Dorsolateral prefrontal cortex (tissue), 122 donors: ENCODE measurements at places on chromosomes 7 and 10.
A peak's percentile ranks its signal among the peaks of the same experiment; 100 is the strongest.

DNA sequence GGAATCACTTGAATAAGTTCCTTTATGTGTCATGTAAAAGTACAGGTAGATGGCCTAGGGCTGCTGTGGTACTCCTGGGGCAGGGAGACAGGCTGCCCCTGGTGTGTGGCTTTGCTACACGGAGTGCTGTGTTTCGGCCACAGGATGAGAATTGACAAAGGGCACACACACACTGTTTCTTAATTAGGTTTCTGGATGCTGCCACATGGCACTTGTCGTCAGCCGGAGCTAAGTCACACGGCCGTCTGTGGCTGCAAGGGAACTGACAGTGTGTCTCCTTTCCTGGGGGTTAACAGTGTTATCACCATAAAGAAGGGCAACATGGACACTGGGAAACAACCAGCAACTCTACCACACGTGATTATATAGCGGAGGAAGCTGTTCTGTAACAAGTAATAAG, 55.7 kb upstream of the CREB5 start:
- DNase-seq, result no peak

GRCh38 chr7:127620406-127621233, 2.7 kb upstream of the PAX4 start:
- no peak for DNase-seq

DNA sequence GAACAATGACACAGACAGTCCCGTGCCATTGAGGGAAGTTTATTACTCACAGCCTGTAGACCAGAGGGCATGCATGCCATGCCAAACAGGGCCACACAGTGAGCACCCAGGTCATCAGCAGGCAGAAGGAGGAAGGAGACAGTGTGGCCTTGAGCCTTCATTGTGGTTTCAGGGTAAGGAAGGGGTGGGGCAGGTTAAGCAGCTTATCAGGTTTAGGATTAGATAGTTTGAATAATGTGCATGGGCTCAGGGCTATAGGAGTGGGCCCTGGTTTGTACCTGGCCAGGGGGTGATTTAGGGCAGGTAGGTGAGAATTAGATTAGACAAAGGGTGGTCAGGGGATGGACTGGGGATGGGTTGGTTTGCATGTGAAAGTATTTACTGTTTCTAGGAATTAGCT, 67.9 kb downstream of the ADCY1 start:
- no peak for DNase-seq

DNA sequence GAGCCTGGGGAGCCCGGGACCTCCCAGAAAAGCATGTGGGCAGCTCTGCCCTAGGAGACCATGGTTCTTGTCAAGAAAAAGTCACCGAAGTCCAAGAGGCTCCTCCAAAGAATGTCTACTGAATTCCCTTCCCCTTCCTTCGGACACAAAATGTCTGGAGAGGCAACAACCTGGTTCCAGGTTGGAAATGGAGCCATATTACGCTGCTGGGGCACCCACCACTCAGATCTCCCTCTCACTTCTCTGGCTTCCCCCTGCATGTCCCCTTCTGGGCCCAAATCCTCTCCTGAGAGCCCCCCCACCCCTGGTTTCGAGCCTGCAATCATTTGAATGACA, 52.6 kb downstream of the RGS10 start:
- no peak for DNase-seq

- no peak for DNase-seq
Observed at GRCh38 chr7:38330861-38331621, 57.6 kb upstream of the TARP start.

DNA sequence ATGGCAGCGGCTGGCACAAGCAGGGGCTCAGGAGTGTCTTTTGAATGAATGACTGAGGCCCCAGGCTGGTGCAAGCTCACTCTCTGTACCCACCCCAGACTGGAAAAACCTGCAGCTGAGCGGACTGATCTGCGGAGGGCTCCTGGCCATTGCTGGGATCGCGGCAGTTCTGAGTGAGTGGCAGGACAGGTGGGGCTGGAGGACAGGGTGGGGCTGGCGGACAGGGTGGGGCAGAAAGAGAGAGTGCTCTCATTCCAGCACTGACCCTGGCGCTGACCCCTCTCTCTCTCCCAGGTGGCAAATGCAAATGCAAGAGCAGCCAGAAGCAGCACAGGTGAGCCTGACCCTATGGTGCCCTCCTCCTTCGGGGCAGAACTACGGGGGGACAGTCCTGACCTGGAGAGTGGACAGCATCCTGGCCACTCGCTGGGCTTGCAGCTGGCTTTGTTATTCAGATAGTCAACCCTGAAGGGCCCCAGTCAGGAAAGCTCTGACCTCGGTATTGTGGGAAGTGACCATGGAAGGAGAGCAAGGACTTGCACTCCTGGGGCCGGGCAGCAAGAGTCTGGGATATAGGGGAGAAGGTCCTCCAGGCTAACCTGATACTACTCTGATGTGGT, 4.1 kb downstream of the FXYD4 start:
- no peak for DNase-seq

- no peak for DNase-seq
Observed at GRCh38 chr10:14844948-14845347, 6.8 kb downstream of the HSPA14 start.

GRCh38 chr7:2923886-2924574, 79.9 kb upstream of the GNA12 start:
- DNase-seq, result no peak

GRCh38 chr7:115271332-115272235, 349.7 kb downstream of the MDFIC start:
- DNase-seq, result no peak

DNA sequence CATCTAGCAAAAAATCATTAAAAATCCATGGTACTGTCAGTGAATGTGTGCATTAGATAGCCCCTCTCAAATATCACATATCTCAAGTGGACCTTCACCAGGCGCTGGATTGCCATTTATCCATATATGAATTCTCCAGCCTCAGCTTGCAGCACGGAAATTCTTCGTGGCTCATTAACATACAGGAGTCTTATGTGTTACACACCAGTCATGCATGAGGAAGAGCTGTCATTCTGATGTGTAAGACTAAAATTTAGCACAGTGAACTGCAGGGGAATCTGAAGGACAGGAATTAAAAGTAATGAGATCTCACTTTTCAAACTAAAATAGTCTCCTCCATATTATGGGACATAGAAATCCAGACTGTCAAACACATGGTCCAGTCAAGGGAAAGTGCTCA, 542.4 kb upstream of the DPP6 start:
- DNase-seq, result no peak

- DNase-seq, result no peak
Observed at GRCh38 chr10:89269433-89270152, 18.0 kb upstream of the LIPA start.

- DNase-seq, result no peak
Observed at GRCh38 chr7:44433255-44434022, 57.0 kb downstream of the NUDCD3 start.

- no peak for DNase-seq
Observed at GRCh38 chr10:102963756-102964025, 45.6 kb downstream of the CNNM2 start.

DNA sequence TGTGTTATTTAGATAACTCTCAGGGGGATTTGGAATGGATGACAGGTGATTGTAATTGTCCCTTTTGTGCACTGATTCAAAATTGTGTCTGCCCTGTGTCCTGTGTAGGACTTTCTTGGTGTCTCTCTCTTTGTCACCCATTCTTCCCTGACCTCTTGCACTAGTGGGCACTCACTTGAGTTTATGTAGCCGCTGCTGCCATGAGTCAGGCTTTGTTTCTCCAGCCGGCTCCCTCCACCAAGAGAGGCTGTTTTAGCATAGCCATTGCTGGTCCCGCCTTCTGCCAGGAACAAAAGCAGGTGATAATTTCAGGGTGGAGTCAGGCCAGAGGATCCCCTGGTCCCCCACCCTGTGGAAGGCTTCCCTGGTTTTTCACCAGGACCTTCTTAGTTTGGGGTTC, 8.4 kb downstream of the COL17A1 start:
- no peak for DNase-seq

GRCh38 chr10:36051500-36051991, 409.4 kb upstream of the FZD8 start:
- DNase-seq, result no peak

DNA sequence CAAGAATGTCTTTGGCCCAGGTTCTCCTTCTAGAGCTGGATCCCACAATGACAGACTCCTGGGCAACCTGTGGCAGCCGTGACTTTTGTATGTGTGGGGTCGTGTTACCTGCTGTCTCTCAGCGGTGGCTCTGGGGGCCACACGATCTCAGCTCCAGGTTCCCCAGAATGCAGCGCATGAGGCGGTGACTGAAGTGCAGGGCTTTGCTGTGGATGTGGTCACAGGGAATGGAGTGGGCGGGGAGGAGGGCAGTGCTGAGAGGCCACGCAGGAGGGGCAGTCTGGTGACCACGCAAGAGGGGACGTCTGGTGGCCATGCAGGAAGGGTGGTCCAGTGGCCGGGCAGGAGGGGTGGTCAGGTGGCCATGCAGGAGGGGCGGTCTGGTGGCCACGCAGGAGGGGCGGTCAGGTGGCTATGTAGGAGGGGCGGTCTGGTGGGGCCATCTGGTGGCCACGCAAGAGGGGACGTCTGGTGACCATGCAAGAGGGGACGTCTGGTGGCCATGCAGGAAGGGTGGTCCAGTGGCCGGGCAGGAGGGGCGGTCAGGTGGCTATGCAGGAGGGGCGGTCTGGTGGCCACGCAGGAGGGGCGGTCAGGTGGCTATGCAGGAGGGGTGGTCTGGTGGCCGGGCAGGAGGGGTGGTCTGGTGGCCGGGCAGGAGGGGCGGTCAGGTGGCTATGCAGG, 112.7 kb downstream of the ACTR3B start:
- peak; percentile 33 for DNase-seq

DNA sequence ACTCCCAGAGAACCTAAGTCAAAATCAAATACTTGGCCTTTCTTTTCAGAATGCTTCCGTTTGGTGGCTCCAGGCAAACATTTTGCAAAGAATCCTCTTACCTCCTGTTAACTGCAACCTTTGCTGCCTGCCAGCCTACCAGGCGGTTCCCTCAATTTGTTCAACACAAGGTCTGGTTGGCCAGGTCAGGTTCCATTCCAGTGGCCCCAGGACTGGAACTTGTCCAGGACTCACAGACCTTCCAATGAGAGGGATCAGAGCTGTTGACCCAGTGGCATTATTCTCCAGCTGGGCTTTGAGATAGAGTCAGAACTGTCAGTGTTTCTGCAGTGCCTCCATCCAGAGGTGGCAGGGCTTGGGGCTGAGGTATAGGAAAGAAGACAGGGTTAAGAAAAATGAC, 137.0 kb downstream of the NEUROD6 start:
- DNase-seq, result no peak

- no peak for DNase-seq
Observed at GRCh38 chr10:4033341-4033896, 248.4 kb upstream of the KLF6 start.

- peak; percentile 23 for DNase-seq
Observed at GRCh38 chr7:31084226-31084625, 32.1 kb downstream of the ADCYAP1R1 start.

DNA sequence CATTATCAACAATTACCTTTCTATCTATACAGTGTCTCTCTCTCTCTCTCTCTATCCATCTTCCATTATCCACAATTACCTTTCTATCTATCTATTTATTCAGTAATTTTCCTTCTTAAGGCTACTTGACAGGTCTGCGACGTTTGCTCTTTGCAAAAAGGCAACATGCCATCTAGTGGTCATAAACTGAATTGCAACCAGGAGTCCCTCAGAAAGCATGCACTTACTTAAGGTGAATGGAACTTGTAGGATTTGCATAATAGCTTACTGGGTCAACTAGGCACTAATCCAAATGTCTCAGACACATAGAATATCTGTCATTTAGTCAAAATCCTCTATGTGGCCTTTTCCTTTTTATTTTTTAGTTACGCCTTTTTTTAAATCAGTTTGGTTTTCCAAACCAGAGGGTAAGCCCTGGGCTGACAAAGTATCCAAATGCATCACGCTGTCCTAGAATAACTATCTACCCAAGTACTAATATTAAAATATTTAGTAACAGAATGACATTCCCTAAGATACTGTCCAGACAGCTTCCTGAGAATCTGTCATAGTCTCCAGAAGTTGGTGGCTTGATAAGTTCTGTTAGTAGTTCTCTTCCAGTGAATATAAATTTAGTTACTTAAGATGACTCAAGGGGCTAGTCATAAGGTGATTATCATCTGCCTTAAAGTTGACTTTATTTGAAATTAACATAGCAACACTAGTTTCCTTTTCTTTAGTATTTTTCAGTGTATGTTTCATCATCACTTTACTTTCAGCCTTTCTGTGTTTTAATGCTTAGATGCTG, 208.3 kb downstream of the PPP1R3A start:
- no peak for DNase-seq

DNA sequence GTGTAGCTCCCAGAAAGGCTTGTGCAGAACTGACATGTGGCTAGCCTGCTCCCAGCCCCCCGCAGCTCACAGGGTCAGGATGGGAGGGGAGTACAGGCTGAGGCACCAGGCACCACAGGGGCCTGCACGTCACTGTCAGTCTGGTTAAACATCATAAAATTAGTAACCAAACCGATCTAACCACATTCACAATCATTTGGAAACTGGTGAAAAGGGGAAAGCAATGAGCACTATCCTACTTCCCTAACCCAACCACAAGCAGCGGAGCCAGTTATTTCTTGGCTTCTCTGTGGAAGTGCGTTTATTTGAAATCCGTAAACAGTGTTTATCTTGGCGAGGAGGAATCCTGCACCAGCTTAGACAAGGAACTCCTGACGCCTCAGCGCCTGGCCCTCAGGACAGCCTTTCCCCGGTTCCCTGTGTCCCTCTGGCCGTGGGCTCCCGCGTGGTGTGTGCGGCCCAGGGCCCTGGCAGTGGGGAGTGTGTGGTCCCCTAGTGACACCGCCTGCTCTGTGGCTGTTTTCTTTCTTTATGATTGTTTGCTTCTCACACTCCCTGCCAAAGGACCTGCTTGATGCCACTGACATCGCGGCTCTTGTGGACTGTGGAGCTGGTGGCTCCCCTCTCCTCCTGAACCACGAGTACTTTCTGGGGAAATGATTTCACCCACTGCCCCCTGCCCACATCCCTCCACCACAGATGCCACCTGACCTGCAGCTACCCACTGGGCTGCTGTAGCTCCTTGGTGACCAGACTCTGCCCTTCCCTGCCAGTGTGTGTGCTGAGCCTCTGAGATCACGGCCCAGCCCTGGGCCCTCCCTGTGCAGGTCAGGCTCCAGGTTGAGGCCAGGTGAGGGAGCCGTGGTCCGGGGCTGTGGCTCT, 38.0 kb downstream of the INPP5A start:
- DNase-seq, result no peak

- DNase-seq, result no peak
Observed at GRCh38 chr7:121344093-121344492, 15.3 kb downstream of the WNT16 start.

GRCh38 chr7:83984076-83984475, 210.5 kb downstream of the SEMA3A start:
- DNase-seq, result no peak

GRCh38 chr7:2757361-2757903, 69.4 kb downstream of the AMZ1 start:
- peak; percentile 79 for DNase-seq

DNA sequence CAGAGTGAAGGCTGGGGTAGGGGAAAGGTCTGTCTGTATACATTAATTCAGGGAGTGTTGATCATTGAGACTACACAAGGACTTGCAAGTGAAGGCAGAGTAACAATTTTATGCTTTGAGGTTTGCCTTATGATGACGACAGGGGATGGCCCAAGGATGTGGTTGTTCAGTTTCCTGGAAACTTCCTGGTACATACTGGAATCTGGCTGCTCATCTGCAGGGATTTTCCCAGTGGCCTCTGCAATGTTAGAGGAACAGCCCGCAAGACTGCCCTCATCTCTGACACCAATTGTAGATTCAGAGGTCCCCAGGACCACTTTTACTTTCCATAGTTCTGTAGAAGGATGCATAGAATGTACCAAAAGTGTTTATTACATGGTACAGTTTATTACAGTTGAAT, 189.6 kb downstream of the TMEM178B start:
- DNase-seq, result no peak
